ENCODE measurements at places on chromosomes 11 and 22.

GRCh38 chr11:95375451-95375850 lies 144.4 kb upstream of the SESN3 start:
- no peak for DNase-seq

- DNase-seq, result peak; percentile 34
Measured at GRCh38 chr22:32926600-32926999, 125.1 kb downstream of the TIMP3 start.

DNA sequence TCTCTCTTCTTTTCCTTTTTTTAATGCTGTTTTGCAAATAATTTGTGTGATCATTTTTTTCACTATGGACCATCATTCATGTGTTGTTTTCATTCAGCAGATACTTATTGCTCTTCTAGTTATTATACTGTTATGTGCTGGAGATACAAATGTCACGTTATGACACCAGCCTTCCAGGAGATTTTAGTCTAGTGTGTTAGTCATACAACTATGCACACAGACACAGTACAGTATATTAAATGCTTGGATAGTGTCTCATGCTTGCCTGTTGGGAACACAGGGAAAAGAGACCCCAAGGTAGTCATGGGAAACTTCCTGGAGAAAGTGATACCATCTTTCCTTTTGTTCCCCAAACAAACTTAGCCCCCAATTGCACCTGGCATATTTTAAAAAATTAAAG lies 116.1 kb downstream of the UVRAG start:
- no peak for DNase-seq

- DNase-seq, result no peak
Measured at GRCh38 chr11:113397212-113397611, 9.6 kb downstream of the ANKK1 start.

GRCh38 chr11:28457481-28458065 lies 349.4 kb downstream of the METTL15 start:
- no peak for DNase-seq

DNA sequence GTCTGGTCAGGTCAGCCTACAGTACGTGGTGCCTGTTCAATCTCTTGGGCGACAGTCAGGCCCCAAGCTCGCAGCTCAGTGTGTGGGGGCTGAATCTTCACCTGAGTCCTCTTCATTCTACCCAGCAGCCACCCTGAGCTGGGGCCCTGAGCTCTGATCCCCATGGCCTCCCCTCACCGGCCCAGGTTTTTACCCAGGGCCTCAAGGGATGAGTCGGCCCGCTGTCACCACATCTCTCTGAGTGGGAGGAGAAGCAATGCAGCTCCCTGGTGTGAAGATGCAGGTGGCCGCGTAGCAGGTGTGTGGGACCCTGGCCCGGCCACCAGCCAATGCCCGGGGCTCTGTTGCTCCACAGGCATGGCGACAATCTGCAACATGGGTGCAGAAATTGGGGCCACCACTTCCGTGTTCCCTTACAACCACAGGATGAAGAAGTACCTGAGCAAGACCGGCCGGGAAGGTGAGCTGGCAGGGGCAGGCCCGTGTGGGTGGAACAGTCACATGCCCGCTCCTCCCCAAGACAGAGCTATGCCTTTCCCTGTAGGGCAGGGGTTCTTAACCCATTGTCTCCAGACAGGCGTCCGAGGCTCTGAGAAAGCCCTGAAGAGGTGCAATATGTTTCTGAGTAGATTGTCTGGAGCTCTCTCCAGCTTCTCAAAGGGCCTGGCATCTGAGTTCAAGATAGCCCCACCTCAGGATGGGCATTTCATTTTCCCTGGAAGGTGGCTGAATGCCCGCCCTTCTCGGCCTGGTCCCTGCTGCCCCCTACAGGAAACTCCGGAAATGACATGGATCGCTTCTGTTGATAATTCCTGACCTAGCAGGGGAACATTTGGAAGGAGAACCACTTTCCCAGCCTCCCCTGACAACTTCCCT lies 26.9 kb downstream of the POLR3H start:
- DNase-seq, result peak; percentile 85

GRCh38 chr11:122917311-122917710 lies 34.8 kb downstream of the JHY start:
- DNase-seq, result no peak

DNA sequence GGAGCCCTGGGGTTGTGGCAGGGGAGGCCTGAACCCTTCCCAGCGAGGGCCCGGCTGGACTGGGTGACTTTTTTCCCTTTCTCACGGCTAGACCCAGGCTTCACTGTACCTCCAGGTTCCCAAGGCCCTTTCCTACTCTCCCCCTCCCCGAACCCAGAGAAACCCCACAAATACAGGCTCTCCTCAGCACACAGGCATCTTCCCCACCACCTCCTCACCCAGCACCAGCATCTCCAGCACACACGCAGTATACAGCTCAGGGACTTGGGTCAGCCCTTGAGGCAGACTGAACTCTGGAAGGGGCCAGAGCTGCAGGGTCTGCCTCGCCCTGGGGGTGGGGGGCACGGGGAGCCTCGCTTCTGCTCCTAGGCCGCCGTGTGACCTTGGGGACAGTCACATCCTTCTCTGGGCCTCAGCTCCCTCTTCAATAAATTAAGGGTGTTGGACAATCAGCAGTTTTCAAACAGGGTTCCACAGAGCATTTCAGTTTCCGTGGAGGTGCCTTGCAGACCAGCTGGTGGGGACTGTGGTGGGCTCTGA lies 4.5 kb downstream of the TMPRSS13 start:
- no peak for DNase-seq

- no peak for DNase-seq
Measured at GRCh38 chr11:72429626-72430025, 4.7 kb downstream of the CLPB start.

DNA sequence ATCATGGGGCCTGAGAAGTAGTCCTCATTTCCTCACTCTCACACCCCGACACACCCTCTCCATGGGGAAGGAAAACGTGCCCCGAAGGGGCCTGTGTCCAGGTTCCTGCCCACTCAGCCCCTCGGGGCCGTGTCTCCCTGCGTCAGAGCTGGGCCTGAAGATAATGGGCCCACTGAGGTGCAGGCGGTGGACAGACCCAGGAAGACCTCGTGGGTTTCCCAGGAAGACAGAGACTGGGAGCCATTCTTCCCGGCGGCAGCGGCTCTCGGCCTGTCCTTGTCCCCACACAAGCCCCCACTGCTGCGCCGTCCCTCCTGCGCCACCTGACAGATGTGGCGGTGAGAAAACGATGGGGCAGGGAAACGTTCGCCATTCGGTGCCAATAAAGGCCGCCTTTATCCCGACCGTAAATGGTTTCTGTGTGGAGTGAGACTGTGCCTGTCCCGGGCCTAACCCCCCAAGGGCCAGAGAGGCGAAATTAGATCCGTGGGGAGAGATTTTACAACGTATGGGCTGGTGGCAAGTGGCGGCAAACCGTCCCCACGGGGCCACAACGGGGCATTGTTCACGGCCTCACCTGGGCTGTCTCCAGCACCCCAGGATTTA lies 89.0 kb downstream of the CDKN1C start:
- peak; percentile 12 for DNase-seq

GRCh38 chr22:16963189-16963945 lies 44.7 kb downstream of the GAB4 start:
- no peak for DNase-seq

GRCh38 chr22:28900379-28900925 lies 17.1 kb downstream of the ZNRF3 start:
- DNase-seq, result no peak

GRCh38 chr22:28943501-28943879 lies 60.1 kb downstream of the ZNRF3 start:
- DNase-seq, result no peak

DNA sequence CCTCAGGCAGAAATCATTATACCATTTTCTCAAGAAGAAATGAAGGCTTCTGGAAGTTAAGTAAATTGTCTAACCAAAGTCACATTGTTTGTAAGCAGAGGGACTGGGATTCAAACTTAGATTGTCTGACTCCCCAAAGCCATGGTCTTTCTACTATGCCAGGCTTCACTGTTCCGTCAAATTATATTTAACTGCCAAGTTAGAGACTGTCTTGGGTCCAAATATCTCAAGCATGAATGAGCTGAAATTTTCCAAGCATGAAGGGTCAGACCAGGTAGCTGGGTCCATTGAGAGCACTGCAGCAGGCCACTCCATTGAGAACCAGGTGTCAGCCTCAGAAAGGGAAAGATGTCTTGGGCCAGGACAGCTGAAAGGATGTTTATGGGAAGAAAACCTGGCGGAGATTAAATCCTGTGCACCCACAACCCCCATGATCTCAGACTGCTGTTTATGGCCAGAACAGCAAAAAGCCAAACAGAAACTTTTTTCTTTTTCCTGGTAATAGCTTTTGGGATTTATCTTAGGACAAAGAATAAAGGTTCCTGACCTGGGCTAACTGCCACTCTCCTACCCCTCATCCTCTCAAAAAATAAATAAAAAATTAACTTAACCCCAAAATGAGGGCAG lies 612.3 kb downstream of the INSC start:
- DNase-seq, result no peak

DNA sequence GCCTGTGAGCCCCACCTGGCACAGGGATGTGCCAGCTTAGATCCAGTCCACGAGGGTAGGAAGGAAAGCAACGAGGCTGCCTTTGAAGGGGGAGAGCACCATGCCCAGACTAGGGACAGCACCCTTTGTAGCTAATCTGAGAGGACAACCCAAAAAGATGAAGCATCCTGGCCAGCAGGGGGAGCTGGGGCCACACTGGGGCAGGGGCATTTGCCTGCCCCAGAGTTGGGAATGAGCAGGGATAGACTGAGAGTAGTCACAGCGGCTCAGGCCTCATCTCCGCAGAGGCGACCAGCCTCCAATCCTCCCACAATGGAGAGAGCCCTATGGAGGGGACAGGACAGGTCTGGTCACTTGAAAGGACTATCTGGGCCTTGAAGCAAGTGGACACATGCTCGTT lies 16.4 kb downstream of the LMO1 start:
- DNase-seq, result peak; percentile 13

DNA sequence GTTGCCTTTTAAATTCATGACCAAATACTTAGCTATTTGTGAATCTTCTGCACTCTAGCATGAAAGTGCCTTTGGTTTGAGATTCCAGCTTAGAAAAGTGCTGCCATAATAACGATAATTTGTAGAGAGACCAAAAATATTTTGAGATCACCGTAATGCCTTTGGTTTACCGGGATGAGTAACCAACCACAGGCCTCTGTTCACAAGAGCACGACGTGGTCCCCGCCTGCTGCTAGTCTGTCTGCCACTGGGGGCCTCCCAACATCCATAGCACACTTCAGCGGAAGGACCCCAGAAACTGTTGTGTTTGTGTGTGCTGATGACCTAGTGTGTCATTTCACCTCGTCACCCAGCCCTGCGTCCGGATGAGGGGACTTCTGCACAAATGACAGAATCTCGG lies 67.0 kb upstream of the RASSF10 start:
- DNase-seq, result no peak

DNA sequence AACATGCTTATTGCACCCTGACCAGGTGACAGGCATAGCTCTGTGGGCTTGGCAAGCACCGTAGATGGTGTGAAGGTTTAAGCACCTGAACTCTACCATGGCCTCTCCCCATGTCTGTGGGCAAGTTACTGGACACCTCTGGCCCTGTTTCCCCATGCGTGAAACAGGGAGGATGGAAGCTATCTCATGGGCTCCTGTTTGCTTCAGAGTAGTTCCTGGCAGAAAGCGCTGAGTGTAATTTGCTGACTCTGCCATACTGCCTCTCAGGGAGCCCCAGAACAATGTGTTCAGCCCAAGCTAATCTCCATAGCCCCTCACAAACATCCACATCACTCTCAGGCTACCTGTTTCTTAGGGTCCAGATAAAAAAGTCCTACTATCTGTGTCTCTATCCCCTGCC lies 2.4 kb downstream of the CBX6 start:
- DNase-seq, result no peak

GRCh38 chr11:75490221-75491181 lies 35.2 kb downstream of the GDPD5 start:
- no peak for DNase-seq

- no peak for DNase-seq
Measured at GRCh38 chr22:45229181-45229580, 11.5 kb downstream of the KIAA0930 start.

Data from glutamatergic neuron (in vitro differentiated cells).